ENCODE measurements at places on chromosomes 2 and 18. TPM values are rescaled to one million over a fixed set of nuclear protein-coding genes. Genes with fewer than 3 reads are reported as not detected.

The PDE1A gene
- not detected for total RNA-seq

The TNFAIP6 gene
- not detected for total RNA-seq

The DNAJB2 gene
- total RNA-seq: 48.5 TPM

The CMPK2 gene
- 0.62 TPM for total RNA-seq

The HOXD9 gene
- total RNA-seq: not detected

The PTPN2 gene
- 52.6 TPM for total RNA-seq

The GPATCH11 gene
- total RNA-seq: 20.2 TPM

The ZNF532 gene
- total RNA-seq: 6.3 TPM

- no peak for DNase-seq
Measured at GRCh38 chr18:21389283-21389682, 147.3 kb downstream of the GREB1L start.

GRCh38 chr18:37339701-37340215 lies 225.8 kb downstream of the CELF4 start:
- DNase-seq: no peak

DNA sequence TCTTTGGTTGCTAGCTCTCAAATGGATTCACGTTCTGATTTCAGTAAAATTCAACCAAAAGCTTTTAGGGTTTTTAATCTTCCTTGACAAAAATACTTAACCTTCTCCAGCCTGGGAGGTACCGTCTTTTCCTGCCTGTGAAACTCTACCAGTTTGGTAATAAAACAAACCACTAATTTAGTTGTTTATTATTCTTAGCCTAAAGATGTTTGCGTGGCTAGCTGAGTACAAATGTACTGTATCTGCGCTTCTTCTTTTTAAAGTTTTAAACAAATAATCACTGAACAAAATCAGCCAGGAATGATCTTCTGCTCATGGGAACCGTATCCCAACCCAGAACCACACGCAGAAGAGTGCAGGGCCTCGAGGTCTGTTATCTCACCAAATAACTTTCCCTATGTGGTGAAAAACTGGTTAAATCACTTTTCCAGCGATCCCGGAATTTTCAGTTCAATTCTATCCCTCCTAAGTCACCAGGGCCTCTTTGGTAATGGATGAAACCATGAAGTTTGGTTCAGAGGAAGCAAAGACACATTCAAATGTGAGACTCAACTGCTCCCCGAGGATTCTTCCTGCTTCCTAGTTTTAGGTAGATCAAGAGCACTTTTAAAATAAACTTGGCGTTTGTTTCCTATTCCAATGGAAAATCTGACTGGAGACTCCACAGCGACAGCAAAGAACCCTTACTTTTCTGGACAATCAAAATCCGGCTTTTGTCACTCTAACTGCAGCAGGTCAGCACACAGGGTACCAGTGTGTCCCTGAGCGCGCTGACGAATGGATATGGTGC lies 36.1 kb downstream of the BCL2 start:
- DNase-seq: no peak

DNA sequence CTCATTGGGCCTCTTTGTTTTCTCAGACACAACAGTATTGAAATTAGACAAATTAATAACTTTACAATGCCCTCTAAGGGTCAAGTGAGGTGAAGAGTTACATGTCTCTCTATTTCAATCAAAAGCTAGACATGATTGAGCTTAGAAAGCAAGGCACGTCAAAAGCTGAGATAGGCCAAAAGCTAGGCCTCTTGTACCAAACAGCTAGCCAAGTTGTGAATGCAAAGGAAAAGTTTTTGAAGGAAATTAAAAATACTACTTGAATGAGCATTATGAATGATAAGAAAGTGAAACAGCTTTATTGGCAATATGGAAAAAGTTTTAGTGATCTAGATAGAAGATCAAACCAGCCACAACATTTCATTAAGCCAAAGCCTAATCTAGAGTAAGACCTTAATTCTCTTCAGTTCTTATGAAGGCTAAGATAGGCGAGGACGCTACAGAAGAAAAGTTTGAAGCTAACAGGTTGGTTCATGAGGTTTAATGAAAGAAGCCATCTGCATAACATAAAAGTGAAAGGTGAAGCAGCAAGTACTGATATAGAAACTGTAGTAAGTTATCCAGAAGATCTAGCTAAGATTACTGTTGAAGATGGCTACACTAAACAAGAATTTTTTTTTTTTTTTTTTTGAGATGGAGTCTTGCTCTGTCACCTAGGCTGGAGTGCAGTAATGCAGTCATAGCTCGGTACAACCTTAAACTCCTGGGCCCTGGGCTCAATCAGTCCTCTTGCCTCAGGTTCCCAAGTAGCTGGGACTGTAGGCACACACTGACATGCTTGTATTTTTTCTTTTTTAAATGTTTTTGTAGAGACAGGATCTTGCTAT lies 65.5 kb downstream of the FAM117B start:
- DNase-seq: no peak

DNA sequence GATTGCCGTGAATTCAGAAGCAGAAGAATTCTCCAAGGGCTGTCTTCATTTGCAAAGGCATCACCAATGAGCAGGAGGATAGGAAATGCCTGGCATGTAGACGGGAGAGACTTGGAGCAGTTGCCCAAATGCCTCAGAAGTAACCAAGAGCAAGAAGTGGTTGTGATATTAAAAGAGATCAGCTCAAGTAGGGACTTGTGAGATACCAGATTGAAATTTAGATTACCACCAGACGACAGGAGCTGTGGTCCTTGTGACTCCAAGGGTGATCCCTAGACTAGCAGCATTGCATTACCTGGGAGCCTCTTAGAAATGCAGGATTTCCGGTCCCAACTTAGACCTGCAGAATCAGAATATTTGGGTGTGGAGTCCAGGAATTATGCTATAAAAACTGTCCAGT lies 228.6 kb upstream of the EPAS1 start:
- no peak for DNase-seq

DNA sequence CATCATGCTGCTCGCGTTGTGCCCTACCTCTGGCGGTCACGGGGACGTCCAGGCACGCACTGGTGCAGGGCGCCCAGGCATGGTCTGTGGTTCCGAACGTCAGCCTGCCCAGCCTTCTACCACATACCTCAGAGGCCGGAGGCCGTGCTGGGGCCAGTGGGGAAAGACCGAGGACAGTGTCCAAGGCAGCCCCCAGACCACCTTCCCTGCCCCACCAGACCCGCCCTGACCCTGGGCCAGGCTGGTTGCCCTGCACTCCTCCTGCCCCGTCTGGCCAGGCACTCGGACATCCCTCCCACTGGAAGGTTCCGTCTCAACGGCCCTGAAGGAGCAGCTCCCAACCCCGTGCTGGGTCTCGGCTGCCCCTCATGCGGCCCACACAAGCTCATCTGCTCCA lies 32.8 kb downstream of the SLC66A2 start:
- DNase-seq: no peak

DNA sequence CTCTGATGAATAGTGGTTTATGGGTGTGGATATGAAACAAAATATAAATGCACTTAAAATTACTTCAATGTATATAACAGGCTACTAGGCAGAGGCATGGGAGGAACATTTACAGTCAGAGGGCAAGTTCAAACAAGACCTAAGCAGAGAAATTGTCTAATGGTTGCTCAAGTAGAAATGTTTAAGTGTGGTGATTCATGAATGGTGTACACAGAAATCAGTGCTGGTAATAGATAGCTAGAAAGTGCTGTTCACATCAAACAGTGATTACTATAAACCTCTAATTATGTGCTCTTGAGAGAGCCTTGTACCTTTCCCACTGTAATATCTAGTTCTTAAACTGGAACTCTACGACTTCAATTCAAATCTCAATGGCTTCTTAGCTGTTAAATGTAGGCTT lies 485.1 kb downstream of the NRXN1 start:
- no peak for DNase-seq

GRCh38 chr2:65382776-65383357 lies 49.5 kb downstream of the SPRED2 start:
- peak; percentile 38 for DNase-seq

DNA sequence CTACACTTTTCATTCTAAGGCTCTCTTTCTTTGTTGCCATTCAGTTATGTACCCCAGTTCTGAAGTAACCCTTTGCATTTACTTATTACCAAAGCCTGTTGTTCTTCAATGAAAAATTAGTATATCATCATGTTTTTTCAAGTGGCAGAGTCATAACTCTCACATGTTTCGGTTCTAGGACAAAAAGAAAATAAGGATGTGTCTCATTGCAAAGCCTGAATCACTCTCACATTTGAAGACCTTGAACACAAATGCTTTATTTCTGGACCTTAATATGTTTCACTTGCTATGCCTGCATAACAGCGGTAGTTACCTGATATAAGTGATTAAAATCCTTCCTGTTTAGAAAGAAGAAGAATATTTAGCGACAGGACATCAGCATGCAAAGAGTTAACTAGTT lies 49.1 kb downstream of the ZEB2 start:
- no peak for DNase-seq

- no peak for DNase-seq
Measured at GRCh38 chr2:49901202-49902065, 747.1 kb upstream of the FSHR start.

GRCh38 chr2:72326759-72327158 lies 179.1 kb upstream of the CYP26B1 start:
- no peak for DNase-seq

DNA sequence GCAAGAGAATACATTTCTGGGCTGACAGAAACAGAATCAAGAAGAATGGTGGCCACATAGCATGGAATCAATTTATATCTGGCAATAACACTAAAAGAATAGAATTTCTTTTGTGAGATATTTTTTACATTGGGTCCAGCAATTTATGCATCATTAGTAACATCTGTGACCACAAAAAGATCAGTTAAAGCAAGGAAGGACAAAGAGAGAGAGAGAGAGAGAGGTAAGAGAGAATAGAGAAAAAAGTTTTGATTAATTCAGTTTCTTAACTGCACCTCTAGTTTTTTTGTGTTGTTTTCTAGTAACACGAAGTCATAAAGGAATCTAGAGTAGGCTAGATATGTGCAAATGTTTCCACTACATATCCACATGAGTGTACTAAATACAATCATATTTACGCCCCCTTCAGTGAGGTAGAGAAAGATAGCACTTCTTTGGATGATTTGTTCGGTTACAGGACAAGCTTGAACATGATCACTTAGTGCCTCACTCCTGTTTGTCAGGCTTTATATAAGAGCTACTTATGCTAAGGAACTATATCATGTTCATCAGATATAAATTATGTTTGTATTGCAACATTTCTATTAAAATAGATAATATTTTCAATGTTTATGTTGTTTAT lies 247.4 kb upstream of the COL3A1 start:
- no peak for DNase-seq

DNA sequence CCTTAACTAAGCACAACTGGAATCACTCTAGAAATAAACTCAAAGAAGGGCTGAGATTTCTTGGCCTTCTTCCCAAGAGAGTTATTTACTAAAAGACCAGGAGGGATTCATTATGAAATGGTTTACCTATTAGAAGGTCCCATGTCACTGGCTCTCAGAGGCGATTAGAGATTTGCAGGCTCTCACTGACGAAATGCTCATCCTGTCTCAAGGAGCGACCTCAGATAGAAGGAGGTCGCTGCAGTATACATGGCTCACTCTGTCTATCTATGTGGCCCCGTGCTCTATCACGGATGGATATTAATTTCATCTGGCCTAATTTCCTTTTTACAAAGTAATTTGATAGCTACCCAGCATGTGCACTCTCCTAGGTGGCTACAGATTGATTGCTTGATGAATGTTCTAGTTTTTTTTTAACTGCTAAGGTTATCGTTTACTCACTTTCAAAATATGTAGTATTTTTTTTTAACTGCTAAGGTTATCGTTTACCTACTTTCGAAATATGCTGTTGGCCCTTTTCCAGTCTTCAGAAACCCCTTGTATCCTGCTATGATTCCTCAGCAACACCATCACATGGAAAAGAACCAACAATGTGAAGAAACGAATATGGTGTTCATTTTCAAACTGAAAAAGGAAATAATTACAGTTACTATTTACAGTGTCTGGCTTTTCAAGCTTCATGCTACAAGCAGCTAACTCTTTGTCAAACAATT lies 9.1 kb downstream of the SMIM21 start:
- DNase-seq: no peak

DNA sequence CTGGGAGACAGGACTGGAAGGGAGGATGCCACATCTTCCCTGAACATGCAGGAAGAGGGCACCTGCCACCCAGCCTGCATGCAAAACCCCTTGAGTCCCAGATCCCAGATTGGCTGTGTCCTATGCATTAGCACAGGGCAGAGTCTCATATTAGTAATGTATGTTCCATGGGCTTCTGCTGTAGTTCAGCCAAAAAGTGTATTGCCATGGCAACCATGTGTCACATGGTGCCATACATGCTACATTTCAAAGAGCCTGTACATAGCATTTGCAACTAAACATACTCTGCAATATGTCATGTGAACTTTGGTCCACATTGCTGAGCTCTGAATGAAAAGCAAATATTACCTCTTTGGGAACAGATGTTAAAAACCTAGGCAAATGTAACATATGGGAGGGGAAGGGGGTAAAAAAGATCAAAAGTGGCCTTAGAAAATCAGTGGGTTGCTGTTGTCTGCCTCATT lies 78.4 kb downstream of the DPP4 start:
- DNase-seq: no peak

DNA sequence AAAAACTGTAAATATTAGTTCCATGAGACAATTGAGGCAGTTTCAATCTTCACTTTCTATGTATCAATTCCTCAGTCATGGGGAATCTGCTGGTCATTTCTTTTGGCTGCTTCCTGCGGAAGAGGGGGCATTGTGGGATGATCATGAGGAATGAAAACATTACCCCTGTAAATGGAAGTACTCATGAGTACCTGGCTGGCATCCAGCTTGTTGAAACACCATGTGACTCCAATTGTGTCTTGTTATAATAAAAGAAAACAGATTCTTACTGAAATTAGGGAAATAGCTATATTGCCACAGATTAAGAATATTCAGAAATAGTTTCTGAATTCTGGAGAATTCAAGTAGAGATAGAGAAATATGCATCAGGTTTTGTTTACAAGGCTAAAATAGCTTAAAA lies 41.6 kb upstream of the GPR39 start:
- no peak for DNase-seq

- DNase-seq: no peak
Measured at GRCh38 chr2:218981881-218982585, 3.0 kb downstream of the FEV start.

DNA sequence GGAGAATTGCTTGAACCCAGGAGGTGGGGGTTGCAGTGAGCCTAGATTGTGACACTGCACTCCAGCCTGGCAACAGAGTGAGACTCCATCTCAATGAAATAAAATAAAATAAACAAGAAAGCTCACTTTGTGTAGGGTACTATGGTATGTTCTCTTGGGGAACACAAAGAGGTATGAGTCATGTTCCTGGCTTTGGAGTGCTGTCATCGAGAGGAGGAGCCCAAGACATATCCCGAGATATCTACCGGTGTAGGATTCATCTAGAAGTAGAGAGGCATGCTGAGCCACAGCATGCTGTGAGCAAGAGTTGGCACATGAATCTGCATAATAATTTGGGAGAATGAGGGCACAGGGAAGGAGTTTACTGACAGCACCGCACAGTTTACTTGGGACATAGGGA lies 244.9 kb upstream of the EPHA4 start:
- DNase-seq: no peak

GRCh38 chr18:62372156-62372555 lies 47.0 kb downstream of the TNFRSF11A start:
- no peak for DNase-seq

- DNase-seq: no peak
Measured at GRCh38 chr2:109155553-109156451, 26.8 kb downstream of the SH3RF3 start.

All from CD8-positive, alpha-beta memory T cell (primary cell).